ENCODE measurements at places on chromosomes 4 and X.

DNA sequence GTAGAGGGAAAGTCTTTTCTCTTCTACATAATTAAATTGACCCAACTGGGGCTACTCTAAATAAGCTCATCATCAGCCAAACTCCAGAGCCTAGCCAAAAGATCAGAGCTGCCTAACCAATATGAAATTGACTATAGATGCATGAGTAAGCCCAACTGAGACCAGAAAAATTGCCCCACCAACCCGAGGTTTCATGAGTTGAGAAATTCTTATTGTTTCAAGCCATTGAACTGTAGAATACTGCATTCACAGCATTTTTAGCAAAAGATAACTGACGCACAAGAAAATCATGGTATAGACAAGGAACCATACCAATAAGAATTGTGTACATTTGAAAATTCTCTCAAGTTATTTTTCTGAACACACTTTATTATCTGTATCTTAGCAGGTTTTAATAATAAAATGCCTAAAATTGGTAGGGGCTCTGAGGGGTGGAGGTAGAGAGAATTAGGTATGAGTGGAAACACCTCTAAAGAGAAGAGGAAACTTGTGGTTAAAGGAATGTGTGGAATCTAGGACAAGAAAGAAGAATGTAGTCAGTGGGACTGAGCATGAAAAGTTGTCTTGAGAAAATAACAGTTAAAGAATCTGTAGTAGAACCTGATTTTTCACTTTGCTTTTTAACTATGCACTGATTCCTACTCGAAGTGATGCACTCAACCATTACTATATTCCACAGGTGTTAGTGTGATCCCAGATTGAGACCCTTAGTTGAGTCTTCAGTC, 200.9 kb upstream of the PPP1R2C start:
- no peak for DNase-seq

DNA sequence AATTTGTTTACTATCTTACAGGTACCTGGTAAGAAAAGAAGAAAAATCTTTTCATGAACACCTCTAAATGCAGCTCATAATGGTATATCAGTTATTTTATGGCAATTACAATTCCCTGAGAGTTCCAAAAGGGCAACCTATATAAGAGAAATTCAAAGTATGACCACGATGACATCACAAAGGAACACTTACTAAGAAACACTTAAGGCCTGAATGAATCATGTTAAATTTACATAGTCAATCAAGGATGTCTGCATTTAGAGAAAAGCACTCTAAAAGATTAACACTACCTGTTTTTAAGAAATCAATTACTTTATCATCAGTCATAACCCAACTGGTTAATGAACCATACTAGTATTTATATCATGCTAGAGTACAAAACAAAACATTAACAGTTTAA, 63.9 kb downstream of the LCORL start:
- no peak for DNase-seq

DNA sequence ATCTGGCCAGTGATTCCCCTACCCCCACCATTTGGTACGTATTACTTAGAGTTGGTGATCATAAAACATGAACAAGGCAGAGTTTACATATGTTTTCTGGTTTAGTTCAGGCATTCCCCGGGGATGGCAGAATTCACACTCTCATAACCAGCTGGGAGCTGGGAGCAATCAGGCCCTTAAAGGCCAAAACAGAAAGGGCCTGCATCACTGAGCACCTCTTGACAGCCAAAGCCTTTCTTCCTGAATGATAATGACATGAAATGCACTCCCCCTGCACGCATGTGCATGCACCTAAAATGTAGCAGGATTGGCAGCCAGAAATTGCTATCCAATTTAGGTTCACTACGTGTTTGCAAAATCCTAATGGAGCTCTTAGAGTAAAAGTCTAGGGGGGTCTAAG, 235.4 kb downstream of the GPC3 start:
- DNase-seq = no peak

- no peak for DNase-seq
These were observed 400 bp upstream of the PAQR3 start for GRCh38 chr4:78939667-78940008.

- DNase-seq = no peak
These were observed 451 bp downstream of the LPAR4 start for GRCh38 chrX:78747971-78748370.

- no peak for DNase-seq
These were observed 57.0 kb upstream of the MAP9 start for GRCh38 chr4:155433636-155434360.

DNA sequence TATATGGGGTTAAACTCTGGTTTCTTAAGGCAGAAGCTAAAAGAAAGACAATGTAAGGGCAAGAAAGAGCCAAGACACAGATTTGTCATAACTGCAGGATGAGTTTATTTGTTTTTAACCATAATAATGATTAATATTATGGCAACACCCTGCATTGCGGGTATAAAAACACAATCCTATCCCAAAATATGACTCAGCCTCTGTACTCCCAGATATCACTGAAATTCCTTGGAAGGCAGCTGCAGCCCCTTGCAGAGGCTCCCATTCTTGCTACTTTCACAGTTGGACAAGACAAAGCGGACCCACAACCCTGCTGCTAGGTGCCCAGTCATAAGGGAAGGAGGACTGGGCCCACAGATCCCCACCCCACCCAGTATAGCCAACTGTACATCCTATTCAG, 20.4 kb upstream of the FGF16 start:
- DNase-seq = no peak

DNA sequence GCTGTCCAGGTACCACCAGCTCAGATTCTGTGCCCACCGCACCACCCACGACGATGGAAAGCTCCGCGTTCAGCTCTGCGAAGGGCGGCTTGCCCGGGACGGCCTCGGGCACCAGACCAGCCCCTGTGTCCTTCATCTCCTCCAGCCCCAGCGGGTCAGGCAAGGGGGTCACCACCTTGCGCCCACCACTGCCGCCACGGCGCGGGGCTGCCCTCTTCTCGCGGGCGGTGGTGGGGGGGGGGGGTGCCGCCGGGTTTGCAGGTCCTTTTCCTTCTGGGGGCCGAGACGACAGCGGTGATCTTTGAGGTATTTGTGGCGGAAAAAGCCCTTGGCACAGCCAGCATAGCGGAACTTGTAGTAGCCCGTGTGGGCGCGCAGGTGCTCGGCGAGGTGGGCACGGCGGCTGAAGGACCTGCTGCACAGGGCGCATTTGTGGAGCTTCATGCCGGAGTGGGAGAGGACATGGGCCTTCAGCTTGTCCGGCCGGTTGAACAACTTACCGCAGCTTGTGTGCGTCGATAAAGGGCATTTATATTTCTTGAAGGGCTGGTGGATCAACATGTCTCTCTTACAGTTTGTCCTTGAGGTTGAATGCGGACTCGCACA, 50.9 kb downstream of the CFAP299 start:
- no peak for DNase-seq

DNA sequence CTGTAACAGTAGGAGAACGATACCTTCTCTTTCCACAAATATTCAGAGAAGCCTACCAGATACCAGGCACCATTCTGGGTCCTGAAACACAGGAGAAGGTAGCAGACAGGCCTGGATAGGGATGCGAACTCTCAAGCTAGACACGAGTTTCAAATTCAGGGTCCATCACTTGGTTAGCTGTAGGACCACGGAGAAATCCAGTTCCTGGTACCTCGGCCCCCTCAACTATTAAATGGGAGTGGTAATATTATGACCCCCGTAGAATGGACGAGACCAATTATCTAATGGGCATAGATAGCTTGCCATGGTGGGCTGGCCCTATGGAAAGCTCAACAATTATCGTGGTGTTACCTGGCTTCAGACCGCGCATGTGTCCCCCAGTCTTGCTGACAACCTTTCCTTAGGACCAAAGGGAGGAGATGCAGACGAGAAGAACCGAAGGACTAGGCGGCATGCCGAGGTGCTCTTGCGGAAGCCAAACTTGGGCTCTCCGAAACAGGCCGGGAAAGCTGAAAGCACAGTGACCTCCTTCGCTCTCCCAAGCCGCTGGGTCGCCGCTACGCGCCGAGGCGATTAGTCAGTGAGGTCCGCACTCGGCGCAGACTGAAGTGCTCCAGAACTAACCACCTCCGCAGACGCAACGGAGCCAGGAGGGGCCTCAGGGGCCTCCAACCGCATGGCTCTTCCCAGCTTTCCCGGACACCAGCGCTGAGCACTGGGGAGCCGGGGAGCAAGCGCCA, 19.6 kb downstream of the NKX3-2 start:
- no peak for DNase-seq

- DNase-seq = no peak
These were observed 4.8 kb upstream of the HGFAC start for GRCh38 chr4:3436798-3437581.

DNA sequence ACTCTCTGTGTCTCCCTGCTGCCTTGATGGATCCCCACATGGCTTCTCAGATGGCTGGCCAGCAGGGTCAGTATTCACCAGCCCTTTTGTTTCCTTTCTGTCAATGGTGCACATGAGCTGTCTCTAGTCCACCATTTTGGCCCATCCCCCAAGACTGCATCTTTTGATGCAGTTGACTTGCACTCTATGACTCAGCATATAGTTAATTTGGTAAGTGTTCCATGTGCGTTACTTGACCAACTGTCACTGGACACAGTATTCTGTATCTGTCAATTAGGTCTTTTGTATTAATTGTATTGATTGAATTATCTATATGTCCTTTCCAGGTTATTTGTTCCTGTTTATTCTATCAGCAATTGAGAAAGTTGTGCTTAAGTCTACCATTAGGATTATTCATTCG, 29.2 kb downstream of the PRDM5 start:
- no peak for DNase-seq

DNA sequence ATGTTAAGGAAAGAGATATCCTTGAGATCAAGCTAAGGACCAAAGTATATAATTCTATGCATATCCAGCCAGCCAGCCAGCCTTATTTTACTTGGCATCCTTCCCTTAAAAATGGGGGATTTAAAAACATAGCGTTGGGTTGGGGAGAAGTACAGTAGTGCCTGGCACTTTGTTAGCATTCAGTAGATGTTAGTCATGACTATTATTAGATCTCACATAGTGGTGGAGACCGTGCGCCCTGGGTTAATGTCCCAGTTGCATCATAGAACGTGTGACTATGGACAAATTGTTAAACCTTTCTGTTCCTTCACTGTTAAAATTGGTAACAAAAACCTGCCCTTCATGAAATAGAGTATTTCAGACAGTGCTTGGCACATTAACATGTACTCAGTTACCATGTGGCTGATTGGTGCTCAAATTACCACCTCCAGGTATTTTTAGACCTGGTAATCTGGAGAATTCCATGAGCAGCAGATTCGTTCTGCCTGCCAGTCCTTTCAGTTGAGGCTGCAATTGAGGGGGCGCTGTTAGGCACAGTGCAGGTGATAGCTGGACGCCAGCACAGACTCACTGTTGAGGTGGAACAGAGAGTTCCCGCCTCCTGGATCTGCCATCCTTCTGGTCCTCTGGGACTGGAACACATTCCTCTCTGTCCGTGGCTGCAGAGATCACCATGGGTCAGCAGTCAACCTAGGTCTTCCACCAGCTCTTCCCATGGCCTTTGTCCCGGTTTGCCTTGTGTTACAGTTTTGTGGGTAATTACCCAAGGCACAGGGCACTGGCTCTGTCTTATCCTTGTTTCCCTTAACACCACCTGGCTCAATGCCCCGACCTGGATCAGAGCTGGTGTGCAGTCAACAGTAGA, 31.7 kb downstream of the RBBP7 start:
- no peak for DNase-seq

DNA sequence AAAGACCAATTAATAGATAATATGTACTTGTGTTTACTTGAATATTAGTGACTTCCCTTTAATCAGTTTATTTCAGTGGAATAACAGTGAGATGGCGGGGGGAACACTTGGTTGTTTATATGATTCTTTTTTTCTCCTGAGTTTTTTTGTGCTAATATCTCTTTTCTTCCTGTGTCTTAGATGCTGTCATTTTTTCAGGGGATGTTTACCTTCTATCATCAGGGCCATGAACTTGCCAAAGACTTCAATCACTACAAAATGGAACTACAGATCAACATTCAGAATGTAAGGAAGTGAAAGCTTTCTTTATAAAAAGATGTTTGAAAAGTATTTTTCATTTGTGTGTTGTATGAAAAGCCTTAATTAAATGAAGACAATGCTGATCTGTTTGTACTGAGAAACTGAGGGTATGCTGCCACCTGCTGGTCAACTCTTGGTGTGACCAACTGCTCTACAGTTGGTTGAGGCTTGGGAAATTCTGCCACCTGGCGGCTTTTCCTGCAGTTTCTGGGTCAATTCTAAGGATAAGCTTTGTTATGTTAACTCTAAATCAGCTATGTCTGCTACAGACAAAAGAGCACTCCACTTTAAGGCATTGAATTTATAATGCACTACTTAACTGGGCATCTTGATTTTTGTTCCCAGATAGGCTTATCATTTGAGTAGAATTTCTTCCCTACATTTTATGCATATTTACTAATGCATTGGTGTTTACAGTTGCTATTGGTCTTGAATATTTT, 134.8 kb downstream of the ARHGAP10 start:
- peak; percentile 74 for DNase-seq

DNA sequence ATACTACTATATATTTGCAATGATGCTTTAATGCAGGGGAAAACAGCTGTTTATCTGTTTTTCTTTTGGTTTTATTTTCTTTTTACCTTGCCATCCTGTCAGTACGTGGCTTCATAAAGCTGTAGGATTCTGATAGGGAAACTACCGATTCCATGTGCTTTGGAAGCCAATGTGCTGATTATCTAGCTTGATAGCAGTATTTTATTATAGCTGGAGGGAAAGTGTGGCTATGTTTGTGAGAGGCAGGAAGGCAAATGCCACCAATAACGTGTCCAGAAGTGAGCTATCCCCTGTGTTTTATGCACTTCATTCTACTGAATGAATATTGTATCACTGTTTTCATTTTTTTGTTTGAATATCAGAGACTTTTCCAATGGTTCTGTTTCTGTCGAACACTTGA, 43.7 kb downstream of the IL15 start:
- DNase-seq = no peak

- no peak for DNase-seq
These were observed 41.1 kb upstream of the AFF2 start for GRCh38 chrX:148459343-148459742.

DNA sequence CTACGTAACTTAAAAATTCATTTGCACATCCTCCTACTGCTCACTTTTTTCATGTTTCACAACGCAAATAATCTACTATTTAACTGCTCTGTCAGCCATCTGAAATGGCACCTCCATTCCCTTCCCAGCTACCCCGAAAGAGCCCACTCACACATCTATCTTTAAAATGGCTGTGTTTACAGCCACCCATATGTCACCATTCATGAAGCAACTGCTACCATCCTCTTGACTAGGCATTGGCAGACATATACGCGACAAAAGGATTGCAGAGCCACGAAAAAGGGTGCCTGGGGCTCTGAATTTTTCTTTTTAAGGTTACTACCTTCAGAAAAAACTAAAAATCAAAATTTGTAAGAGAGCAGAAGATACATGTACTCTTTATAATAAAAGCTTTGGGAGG, 11.5 kb downstream of the SH3RF1 start:
- no peak for DNase-seq

GRCh38 chr4:74483226-74483911, 38.4 kb downstream of the AREG start:
- no peak for DNase-seq

DNA sequence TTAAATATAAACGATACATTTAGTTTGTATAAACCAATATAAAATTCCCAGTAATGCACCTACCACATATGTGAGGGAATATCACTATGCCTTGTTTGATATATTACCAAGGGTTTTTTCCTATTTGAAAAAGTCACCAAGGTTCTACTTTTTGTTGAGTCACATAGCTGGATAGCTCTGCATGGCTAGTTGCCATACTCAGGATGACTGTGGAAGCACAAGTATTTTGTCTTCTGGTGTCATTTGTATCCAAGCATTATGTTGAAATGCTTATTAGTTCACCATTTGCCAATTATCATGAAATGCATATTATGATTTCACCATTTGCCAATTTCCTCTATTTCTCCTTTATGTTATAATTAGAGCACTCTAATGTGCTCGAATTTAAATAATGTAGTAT, 162.7 kb upstream of the TTC29 start:
- DNase-seq = no peak

- no peak for DNase-seq
These were observed 51.5 kb downstream of the SLC2A9 start for GRCh38 chr4:9969526-9970398.
